ENCODE measurements at places on chromosomes 12 and 14. TPM values are rescaled to one million over a fixed set of nuclear protein-coding genes. Genes with fewer than 3 reads are reported as not detected.

The RBP5 gene
- total RNA-seq, result not detected

GRCh38 chr12:94149781-94150239, 1.4 kb downstream of the PLXNC1 start:
- DNase-seq, result peak; percentile 86

DNA sequence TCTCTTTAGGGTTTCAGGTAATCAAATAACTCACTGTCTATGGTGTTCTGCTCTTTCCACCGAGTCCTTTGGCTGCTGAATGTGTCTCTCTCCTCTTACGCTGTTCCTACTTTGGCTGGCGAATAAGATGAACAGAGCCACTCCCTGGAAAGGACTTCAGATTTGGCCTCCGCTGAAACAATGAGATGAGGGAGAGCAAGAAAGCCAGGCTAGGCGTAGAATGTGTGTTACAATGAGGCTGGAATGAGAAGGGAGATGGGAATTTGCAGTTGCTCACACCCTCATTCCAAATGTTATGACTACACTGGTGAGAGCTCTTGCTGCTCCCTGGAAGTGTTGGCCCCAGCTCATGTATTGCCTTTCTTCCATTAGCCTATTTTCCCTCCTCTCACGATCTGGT, at the start of gene MFAP5:
Gene MFAP5 (minus strand): TSS at position 234 of the 400 bp plus-strand sequence. CDS start 722 bp downstream, outside the sequence.
- peak; percentile 93 for DNase-seq

- peak; percentile 35 for DNase-seq
These were observed 115.5 kb downstream of the SLC2A13 start for GRCh38 chr12:39990122-39991101.

DNA sequence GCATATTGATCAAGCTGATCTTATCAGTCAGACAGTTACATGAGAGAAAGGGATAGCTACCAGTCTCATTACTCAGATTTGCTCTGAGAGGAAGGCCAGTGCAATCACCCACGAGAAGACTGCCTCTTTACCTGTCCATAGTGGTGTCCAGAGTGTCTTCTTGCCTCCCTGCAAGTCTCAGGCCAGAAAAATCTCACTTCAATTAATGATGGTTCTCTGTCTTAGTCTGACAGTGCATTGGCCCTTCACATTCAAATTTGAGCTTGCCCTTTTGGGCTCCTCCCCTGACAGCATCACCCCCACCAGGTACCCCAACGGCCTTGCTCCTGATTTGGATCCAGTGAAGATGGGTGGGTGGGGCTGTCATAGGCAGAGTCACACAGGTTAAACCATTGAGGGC, at the start of gene AICDA:
Gene AICDA (minus strand): TSS at position 231 of the 400 bp plus-strand sequence. CDS start 92 bp downstream, at position 139.
- no peak for DNase-seq

The FBLN5 gene
- 27.7 TPM for total RNA-seq

The C3AR1 gene
- 0.72 TPM for total RNA-seq

DNA sequence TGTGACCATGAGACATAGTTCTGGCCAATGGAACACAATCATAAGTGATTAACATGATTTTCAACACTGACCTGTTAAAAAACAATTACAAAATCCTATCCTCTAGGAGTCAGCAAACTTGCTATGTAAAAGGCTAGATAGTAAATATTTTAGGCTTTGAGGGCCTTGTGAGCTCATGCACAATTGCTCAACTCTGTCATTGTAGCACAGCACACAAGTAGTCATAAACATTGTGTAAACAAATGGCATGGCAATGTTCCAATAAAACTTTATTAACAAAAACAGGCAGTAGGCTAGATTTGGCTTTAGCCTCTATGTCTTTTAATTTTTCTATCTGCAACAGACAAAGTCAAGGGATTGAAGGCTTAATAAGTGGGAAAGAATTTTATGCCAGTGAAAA, 350.7 kb downstream of the C12orf50 start:
- DNase-seq, result no peak
